ENCODE measurements at places on chromosomes 11 and 22.

DNA sequence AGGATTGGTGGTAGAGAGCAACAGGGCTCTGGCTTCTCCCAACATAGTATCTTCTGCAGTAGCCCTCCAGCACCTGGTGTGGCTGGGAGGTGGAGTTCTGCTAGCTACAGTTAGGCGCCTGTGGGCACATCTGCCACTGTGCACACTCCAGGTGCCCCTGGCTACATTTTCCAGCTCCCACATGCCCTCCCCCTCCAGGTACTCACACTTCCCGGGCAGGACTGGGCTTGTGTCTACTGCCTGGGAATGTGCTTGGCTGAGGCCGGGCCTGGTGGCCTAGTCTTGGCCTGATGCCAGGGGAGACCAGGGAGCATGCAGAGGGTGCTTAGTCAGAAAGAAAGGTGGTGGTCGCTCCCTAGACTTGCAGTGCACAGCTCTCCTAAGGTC lies 15.8 kb downstream of the PHLDB1 start:
- no peak for DNase-seq

DNA sequence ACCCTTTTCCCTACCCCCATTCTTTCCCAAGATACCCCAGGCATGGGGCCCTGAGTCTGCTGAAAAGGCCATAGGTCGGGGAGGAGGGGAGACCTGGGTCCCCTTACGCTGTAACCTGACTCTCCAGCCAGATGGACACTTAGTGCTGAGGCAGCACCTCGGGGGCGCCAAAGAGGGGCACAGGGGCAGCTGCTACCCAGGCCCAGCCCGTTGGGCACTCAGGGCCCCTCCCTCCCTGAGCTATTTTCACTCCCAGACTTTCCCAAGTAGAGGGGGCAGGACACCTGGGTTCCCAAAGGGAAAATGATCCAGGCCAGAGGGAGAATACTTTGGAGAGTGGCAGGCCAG lies 933 bp downstream of the ACTN3 start:
- DNase-seq: no peak

DNA sequence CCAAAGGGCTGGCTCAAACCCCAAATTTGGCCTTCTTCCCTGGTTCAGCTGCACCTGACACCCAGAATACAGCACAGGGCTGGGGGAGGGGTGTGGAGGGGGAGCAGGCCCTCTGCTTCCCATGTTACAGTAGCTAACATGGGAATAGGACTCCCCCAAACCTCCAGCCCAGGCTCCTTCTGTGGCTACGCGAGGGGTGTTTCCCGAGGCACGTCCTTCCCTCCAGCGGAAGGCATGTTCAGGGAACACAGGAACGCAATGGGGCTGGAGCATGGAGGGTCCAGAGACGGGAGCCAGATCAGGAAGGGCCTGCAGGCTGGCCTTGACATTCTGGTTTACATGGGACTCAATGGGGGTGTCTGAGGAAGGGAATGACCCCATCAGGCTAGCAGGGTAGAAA lies 11.8 kb upstream of the IGLL1 start:
- no peak for DNase-seq

DNA sequence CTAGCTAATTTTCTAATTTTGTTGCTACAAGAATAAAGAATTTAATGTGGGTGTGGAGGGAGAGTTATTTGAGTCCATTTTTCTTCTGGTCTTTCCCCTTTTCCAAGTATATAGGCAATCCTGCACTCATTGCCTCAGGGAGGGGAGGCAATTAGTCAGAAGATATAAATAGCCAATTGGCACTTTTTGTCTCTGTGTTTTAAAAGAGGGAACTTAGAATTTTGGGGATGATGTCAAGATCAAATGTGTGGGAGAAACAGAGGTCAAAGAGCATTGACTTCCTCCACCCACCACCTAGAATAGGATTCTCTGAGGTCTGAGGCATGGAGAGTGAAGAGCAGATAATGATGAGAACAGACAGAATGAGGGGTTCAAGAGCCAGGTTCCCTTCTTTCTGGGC lies 120.3 kb upstream of the ZC3H12C start:
- no peak for DNase-seq

DNA sequence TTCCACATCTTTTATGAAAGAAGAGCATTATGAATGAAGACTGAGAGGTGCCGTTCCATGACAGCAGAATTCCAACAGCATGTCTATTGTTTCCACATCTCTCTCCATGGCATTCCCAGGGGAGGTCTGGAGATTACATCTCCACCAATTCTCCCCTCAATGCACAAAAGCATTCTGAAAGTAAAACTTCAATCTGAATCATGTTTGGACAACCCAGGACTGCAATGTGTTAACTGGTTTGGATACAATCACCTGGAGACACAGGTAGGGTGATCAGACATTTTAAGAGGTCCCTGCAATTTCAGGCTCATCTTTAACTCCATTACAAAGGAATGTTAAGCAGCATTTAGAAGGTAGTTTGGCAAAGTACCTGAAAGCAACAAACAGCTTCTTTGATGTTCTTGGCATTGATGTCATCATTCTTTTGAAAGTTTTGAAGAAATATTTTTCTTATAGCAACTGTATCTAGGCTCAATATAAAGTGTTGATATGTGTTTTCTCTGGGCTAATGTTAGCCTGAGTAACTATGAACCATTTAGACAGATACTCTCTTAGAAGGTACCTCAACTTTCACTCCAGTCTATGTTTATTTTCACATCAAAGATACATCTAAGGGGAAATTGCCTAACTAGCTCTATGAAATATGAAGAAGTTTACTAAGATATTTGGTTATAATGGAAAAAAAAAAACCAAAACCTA lies 181.4 kb upstream of the MTMR2 start:
- DNase-seq: no peak

- no peak for DNase-seq
These were observed 38.9 kb downstream of the OR10A6 start for GRCh38 chr11:7892059-7892699.

DNA sequence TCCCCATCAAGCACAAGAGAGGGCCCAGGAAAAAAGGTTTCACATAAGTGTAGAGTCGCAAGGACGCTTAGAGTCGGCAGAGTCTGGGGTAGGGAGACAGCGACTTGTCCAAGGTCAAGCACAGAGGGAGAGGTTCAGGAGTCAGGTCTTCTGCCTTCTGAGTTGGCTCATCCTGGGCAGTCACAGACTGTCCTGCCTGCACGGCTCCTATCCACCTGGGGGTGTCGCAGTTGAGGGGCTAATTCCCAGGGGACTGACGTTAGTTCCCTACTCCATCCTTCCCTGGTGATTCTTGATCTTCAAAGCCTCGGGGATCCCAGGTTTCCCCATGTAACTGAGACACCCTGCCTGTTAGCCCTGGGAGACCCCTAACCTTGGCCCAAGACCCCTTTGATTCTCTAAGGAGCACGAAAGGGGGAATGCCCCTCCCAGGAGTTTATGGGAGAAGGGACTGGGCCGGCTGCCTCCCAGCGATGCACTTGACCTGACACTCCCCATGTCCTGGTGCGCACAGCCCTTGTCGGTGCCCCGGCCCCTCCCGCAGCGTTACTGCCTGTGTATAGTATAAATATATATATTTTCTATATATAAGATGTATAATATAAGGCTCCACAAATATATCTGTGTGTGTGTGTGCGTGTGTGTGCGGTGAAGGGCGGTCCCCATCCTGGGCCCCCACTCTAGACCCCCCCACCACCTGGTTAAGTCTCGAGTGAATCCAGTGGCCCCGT lies 14.7 kb upstream of the TAB1 start:
- DNase-seq: no peak

DNA sequence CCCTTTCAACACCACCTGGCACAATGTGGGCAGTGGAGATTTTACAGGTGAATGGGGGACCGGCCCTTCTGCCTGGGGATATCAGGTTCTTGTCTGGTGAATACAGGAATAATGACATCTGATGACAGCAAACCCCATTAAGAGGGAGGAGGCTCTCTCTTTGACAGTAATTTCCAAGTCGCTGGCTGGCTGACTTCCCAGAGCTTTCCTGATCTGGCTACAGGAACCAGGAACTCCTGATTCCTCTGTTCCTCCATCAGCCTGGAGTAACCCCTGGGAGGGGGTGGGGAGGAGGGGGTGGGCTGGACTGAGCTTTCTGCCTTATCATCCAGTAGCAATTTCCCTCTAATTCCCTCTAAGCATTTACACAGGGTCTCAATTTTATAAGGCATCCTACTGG lies 3.7 kb upstream of the MIEF1 start:
- no peak for DNase-seq

DNA sequence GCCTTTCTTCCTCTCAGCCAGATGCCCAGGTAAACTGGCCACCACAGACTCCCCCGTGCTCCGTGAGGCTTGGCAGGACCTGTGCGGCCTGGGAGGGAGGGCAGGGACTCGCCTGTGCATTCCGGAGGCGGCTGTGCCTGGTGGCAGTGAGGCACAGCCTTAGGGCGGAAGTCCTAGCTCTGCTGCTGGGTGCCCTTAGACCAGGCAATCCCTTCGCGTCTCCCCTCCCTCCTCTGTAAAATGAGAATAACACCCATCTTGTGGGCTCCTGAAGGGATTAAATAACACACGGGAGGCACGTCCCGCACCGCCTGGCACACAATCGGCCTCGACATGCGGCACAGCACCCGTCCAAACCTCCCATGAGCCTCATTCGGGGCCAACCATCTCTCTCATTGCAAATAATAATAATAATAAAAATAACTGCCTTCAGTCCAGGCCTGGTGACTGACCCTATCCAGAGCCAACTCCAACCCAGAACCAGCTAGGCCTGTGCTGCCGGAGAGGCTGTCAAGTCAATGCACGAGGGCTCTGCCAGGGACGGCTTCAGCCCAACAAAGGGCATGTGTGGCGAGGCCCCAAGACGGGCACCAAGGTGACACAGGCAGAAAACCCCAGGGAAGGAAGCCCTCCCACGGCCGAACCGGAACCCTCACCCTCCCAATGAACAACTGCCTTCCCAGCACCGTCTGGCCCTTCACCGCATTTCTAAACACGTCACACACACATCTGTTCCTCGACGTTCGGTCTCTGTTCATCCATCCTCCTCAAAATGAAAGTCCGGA lies 8.2 kb downstream of the LTO1 start:
- DNase-seq: no peak

DNA sequence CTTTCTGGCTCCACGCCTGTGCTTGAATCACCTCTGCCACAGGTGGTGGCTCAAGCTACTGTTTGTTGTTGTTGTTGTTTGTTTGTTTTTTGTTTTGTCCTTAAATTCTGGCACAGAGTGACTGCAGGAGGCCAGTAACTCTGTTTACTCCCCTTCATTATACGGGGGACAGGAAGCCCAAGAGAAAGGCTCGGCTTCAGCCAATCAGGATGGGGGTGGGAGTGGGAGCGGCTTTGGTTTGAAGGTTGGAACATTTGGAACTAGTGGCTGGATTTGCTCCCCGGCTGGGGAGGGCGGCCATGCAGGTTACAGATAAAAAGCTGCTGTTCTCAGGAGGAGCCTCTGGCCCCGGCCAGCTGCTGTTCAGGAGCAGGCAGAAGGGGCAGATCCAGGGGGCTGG lies 19.7 kb upstream of the CABP2 start:
- no peak for DNase-seq

DNA sequence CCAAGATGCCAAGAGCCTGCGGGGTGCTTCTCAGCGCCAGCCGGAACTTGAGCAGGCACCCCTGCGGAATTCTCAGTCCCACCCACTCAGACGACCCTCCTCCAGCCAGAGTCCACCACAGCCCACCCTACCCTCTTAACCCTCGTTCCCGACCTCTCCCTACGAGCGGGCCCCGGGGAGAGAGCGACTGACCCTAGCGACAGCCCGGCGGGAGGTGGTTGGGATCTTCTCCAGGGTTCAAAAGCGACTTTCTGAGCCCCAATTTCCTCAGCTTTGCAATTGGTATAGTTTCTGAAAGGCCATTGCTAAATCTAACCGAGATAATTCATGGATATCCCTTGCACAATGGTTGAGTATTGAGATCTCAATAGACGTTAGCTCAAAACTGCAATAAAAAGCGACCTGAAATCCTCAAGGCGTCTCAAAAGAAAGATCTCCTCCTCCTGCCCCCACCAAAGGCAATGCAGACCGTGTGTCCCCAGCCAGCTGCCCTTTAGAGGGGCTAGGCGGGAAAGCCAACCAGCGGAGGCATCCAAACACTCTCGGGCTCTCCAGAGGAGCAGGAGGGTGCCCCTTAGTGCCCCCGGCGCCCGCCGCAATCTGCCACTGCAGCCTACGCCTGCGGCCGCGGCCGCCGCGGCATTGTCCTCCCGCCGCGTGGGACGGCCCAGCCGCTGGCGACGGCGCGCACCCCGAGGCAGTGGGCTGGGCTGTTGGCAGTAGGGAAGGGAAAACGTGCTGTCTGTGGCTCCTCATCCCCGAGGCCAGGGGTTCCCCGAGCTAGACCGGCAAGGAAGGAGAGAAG lies 1.5 kb upstream of the SLC6A5 start:
- DNase-seq: no peak

DNA sequence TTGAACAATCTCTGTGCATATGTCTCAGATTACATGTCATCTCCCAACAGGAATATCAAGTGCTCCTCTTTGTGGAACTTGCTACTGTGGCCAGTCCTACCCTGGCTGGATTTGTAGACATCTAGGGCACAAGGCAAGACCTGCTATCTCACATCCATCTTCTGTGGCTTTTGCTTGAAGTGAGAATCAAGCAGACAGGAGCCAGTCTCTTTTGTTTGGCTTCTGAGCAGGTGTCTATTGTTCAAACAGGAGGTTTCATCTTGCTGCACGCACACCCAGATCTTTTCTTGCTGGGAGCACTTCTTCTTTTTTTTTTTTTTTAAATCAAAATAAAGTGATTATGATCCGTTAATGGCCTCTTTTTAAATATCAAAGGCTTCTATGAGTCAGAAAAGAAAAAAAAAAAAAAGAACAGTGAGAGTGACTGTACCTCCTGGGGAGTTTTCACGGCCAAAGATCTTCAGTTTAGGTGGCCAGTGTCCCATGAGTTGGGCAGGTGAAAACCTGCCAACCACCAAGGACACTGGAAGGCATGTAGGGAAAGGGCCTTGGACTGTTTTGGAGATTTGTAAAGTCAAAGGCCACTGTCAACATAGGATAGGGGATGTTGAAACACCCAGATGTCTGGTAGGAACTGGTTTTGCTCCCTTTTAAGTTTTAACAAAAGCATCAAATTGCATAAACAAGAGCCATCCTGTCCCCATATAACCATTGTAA lies 78.1 kb downstream of the CD44 start:
- peak; percentile 67 for DNase-seq

DNA sequence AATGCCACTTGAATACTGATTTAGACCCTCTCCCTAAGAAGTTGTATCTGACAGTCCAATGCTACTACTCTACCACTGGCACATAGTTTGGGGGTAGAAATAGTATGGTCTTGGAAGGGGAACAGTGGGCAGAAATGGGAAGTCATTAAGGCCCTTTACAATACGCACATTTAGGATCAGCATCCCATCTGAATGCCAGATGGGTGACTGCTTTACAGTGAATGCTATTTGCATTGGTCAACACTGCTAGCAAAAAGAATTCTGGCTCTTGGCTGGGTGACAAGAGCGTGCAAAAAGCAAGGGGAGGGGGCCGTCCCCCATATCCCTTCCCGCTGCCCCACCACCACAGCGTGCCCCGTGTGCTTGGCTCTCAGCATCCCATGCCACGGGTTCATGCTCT lies 104.7 kb upstream of the BID start:
- no peak for DNase-seq
